ENCODE measurements at places on chromosomes 1 and 21.
A peak's percentile ranks its signal among the peaks of the same experiment; 100 is the strongest.

DNA sequence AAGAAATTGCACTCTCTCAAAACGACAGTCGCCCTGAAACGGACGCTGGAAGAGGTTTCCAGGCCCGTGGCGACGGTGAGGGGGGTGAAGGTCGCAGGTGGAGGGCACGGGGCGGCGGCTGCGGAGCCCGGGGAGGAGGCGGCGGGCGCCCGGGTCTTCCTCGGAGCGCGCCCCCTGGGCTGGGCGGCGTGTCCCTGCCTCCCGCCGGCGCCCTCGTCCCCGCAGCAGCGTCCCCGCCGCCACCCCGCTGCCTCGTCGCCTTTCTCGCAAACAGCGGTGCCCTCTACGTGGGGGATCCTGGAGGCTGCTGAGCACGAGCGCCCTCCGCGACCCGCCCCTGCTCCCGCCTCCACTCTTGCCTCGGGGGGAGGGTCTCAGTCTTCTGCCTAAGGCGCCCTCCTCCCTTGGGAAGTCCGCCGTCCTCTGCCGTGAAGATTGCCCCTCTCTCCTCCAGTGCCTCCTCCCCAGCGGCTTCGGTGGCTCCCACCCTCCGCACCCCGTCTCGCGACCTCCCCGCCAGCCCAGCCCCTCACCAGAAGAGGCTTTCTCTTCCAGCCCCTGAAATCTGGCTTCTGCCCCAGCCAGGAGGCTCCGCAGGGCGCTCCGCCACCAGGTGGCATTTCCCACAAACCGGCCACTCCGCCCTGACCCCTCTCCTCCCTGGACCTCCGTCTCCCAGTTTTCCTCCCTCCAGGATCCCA, 227.4 kb downstream of the SDCCAG8 start:
- DNase-seq = no peak

GRCh38 chr1:8966606-8967005, 20.9 kb downstream of the CA6 start:
- no peak for DNase-seq

DNA sequence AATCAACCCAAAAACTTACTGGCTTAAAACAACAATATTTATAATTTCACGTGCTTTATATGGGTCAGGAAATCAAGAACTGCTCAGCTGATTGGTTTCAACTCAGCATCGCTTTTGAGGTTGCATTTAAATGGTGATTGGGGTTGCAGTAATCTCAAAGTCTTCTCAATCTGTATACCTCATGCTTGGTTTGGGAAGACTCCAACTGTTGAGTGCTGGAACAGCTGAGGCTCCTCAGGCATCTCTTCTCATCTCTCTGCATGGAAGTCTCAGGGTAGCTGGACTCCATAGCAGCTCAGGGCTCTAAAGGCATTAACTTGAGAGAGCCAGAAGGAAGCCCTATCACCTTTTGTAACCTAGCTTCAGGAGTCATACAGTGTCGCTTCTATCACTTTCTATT, 35.1 kb downstream of the AK5 start:
- no peak for DNase-seq

DNA sequence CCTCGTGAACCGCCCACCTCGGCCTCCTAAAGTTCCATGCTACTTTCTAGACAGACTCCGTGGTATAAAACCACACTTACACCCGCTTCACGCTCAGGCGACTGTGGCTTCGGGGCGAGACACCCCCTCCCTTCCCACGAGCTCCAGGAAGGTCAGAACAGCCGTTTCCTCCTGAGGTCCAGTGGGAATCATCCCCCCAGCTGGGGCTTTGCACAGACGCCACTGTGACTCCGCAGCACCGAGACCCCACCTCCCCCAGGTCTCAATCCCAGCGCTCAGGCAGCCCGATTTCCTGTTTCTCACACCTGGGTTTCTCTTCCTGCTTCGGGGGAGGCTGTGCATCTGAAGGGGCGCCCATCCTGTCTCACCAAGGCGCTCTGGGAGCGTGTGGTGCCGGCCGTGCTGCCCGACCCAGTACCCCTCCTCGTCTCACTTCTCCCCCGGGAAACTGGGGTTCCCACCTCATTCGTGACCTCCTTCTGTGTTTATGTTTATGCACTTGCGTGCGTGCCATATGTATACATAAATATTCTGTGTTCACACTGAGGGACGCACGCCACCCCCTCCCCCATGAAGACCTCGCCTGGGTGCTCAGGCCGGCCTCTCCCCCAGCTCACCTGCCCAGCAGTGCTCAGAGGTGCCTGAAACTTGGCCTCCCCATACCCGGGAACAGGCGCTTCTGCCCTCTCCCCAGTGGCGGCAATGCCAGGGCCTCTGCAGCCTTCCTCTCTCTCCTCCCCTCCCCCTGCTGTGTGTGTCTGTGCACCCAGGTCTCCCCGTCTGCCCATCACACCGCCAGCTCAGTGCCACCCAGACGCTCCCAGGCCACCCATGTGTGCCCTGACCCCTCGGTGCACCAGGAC, 14.6 kb downstream of the SLC35E2B start:
- DNase-seq = no peak

- no peak for DNase-seq
Observed at GRCh38 chr1:11333631-11334030, 60.6 kb downstream of the UBIAD1 start.

DNA sequence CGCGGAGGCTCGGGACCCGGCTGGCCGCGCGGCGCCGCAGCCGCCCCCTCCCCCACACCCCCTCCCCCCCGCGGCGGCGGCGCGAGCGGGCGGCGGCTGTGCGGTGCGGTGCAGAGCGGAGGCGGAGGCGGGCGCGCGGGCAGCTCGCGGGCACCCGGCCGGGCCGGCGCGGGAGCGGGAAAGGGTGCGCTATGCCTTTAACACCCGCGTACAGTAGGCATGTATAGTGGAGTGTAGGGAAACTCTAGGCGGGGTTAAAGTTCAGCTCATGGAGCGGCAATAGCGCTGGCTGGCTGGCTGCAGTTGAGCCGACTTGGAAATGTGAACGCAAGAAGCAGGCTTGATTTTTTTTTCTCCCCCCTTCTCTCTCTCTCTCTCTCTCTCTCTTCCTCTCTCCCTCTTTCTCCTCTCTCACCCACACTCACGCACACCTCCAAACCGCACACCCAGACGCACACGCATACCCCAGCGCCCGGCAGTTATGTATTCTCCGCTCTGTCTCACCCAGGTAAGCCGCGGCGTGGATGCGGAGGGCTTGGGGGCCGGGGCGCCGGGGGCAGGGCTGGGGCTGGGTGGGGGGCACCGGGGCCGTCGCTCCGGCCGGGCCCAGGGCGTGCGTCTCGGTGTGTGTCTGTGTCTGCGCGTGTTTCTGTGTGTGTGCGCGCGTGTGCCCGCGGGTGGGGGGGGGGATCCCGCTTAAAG, at the start of gene NFIA:
TSS of gene NFIA (plus strand) at position 251 of the 702 bp plus-strand sequence.
- DNase-seq = no peak

GRCh38 chr1:32339363-32339978, 3.4 kb upstream of the MARCKSL1 start:
- DNase-seq = no peak

DNA sequence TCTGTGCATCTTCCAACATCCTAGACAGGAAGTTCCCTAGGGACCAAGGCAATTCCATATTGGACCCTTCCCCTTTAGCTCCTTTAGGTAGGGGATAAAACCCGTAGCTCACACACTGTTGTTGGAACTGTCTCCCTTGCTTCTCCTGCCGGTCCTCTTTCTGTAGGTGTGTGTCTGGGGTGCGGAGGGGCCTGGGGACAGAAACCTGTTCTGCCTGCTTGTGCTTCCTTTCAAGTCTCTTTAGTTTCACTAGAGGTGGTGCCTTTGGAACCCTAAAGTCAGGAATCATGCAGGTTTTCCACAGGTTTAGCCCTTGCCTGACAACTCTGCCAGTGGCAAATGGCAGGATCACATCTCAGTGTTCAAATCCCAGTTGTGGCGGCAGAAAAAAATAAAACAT, 74.6 kb upstream of the PTGFRN start:
- no peak for DNase-seq

DNA sequence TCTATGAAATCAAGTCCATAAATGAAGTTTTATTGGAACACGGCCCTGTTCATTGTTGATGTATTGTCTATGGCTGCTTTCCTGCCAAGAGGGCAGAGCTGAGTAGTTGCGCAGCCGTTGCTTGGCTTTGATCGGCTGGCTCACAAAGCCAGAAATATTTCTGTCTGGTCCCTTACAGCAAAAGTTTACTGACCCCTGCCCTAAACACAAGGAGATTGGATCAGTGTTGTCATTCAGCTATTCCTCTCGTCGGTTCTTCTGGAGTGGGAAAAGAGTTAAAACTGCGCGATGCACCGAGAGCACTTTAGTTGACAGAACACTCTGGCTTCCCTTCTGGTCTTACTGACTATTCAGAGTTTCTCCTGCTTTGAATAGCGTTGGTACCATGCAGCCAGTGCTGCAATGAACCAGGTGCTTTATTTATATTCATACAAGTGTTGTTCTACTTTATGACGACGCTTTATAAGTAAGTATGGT, 868 bp downstream of the ZBTB40 start:
- no peak for DNase-seq

DNA sequence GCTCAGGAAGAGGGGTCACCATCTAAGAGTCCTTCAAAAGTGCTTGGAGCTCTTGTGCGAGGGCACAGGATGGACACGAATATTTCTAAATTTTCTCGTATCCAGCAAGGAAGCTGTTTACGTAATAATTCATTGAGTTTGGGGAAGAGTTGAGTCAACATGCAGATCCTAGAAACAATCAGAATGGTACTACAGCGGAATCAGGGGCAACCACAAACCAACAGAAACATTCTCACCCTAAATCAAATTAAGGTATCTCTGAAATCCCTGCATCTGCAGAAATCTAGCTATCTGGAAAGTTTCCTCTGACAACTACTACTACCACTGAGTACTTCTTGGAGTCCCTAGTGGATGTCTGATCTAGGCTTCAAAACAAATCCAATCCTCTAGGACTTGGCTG, 352.4 kb downstream of the LTN1 start:
- DNase-seq = no peak

DNA sequence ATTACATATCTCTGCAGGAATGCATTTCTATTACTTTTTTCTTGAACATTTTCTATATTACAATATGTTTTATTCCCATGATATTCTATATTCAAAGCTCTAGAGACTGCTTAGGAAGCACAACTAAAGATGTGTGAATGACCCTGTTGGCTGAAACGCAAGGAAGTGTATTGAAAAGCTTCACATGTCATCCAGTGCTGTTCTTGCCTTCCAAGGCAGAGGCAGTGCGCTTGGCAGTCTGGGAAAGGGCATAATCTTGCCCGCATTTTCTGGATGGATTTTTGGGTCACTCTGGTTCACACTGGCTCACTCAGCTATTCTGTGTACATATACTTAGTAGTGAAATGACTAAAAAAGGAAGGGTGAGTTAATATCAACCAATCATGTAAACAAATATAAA, 262.4 kb downstream of the PTPRC start:
- DNase-seq = no peak

- DNase-seq = no peak
Observed at GRCh38 chr1:34013958-34014737, 150.3 kb downstream of the HMGB4 start.

DNA sequence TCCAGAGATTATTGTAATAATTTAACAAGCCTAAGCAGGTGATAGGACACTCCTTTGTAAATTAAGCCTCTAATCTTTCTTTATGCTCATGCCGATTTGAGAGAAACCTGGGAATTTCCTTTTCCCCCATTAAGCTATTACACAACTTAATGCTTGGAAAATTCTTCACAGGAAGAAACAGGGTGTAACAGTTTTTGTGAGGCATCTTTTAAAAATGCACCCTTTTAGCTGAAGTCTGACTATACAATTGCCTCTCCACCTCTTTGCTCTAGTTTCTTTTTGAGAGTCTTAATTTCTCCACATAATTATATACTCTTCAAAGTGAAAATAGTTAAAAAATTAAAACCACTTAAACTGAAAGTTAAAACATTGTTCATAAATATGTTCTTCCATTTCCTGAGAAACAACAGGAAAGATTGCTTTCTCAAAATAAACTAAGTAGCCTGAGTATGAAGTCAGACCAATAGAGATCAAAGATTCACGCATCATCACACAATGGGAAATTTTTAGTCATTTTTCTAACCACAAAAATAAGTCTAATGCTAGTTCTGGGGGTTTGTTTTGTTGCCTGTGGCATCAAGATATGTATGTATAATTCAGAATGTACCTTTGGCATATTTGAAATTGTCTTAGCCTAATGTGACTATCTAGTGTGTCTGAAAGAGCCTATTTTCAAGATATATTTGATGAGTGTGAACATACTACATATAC, 34.7 kb downstream of the LRRC8D start:
- DNase-seq = no peak

- peak; percentile 46 for DNase-seq
Observed at GRCh38 chr21:45615145-45615711, 28.3 kb upstream of the PCBP3 start.

- DNase-seq = no peak
Observed at GRCh38 chr1:20320704-20321103, 30.0 kb downstream of the VWA5B1 start.

GRCh38 chr1:173867141-173867752, 542 bp downstream of the GAS5 start:
- no peak for DNase-seq

GRCh38 chr1:9482816-9483572, 56.3 kb upstream of the SLC25A33 start:
- no peak for DNase-seq

- DNase-seq = peak; percentile 40
Observed at GRCh38 chr1:159924025-159924790, 1.1 kb downstream of the TAGLN2 start.

- DNase-seq = no peak
Observed at GRCh38 chr1:21938732-21939538, 1.8 kb upstream of the HSPG2 start.

- DNase-seq = no peak
Observed at GRCh38 chr1:213110349-213111300, 59.6 kb downstream of the RPS6KC1 start.

GRCh38 chr1:34762474-34763141, 3.1 kb downstream of the GJB4 start:
- no peak for DNase-seq

DNA sequence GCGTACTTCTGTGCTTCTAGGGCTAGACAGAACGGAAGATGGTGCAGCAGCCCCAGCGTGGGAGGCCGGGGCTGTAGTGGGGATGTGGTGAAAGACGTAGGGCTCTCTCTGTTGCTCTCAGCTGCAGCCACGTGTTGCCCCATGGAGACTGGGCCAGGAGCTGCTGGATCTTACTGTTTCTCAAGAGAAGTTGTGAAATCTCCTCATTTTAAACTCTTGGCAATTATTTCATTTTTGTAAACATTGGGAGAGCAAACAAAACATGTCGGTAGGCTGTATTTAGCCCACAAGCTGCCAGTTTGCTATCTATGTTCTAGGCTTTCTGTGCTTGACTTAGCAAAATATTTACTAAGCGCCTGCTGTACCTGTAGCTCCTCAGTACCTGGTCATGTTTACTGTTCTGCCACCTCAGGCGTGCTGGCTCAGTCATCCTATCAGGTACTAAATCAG, 15.9 kb upstream of the ELOA start:
- DNase-seq = no peak

Data from stimulated activated CD8-positive, alpha-beta memory T cell treated with anti-CD3 and anti-CD28 coated beads, Interleukin-2, amount 100 ng/mL, for 1 hour (primary cell).